Cardiac septum (tissue), 1 donor: ENCODE measurements at places on chromosomes 7 and 10.
A peak's percentile ranks its signal among the peaks of the same experiment; 100 is the strongest.

- no peak for DNase-seq
These were observed 108.9 kb downstream of the RNLS start for GRCh38 chr10:88473989-88474883.

DNA sequence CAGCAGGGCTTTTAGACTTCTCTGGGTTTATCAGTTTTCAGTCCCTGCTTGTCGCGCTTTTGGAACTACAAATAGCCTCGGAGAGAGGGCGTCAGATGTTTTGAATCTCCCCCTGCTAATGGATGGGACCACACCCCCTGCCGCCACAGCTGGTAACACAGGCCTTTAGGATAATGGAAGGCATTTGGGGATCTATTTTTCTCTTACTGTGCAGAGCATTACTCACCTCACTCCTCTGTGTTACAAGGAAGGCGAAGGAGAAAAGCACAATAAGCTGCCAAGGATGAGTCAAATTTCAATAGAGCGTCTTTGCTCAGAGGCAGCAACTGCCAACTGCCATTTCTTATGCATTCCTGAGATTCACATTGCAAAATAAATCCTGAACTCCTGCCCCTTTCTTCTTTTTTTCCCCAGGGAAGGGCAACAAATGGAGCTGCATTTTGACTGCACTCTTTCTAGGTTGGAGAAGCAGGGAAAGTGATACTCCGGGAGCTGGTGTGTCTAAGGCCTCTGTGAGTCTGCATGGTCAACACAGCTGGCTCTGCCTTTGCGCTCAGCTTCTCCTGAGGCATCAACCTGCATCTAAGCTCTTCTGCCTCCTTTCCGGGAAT, 31.5 kb upstream of the SMNDC1 start:
- DNase-seq, result no peak

DNA sequence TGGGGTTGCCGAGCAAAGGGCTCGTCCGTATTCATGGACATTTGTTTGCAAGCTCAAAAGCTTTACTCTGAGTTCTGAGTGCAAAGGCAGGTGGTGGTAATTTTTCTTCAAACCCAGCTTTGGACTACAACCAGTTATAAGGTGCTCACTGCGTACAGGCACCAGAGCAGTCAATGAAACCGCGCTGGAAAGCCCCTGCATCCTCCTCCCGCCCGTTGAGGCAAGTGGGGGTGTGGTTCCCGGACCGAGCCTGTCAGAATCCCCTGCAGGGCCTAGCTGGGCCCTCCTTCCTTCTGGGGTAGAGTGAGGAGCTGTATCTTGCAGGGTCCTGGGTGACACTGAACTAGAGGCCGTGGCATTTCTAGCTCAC, 22.3 kb downstream of the AMZ1 start:
- no peak for DNase-seq

DNA sequence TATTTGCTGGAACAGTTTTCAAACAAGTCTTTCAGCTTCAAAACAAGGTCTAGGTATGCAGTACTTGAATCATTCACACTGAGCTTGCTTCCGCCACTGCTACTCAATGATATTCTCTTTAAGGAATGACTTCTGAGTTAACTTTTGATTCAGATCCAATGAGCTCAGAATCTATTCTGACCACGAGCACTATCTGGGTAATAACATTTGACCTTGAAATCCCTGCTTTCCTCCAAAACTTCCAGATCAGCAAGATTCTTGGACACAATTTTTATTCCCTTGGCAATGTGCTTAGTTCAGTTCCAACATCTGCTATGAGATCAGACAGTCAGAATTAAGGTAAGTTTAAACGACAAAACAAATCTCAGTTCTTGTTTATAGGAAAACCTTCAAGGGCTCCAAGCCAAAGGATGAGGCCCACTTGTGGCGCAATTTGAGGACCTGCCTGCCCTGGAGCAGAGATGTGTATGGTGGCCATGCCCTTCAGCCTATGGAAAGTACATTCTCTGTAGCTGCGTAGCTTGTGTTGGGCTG, 87.2 kb downstream of the RNF216 start:
- no peak for DNase-seq

- no peak for DNase-seq
These were observed 575.6 kb downstream of the ARL4A start for GRCh38 chr7:13262929-13263530.

GRCh38 chr10:86172301-86172700, 194.3 kb downstream of the GRID1 start:
- no peak for DNase-seq

DNA sequence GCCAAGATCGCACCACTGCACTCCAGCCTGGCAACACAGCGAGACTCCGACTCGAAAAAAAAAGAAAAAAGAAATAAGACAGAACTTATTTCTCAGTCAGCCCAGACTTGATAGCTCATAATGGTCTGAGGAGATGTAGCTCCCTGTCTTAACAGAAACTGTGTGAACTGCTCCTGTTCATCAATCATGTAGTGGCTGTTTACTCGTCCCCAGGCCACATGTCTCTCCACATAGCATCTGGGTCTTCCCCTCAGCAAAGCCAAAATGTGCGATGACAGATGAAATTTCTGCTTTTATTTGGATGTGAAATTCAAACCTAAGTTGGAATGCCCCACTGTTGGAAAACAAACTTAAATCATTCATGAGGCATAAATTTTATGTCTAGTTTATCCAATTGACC, 219.0 kb downstream of the CACNA2D1 start:
- DNase-seq, result no peak

- no peak for DNase-seq
These were observed 192.7 kb downstream of the MLLT10 start for GRCh38 chr10:21726601-21727225.

- DNase-seq, result no peak
These were observed 50.8 kb upstream of the FRMD4A start for GRCh38 chr10:14381475-14381874.

- no peak for DNase-seq
These were observed 2.9 kb downstream of the DEPP1 start for GRCh38 chr10:44975431-44976331.

GRCh38 chr7:49885593-49886285, 112.3 kb downstream of the VWC2 start:
- no peak for DNase-seq

- DNase-seq, result peak; percentile 69
These were observed at the start of gene PRKAR1B for GRCh38 chr7:727104-727805. Gene PRKAR1B, minus strand, starts transcription at chr7:727281. Its CDS starts 15,776 bp downstream, at chr7:711505.

DNA sequence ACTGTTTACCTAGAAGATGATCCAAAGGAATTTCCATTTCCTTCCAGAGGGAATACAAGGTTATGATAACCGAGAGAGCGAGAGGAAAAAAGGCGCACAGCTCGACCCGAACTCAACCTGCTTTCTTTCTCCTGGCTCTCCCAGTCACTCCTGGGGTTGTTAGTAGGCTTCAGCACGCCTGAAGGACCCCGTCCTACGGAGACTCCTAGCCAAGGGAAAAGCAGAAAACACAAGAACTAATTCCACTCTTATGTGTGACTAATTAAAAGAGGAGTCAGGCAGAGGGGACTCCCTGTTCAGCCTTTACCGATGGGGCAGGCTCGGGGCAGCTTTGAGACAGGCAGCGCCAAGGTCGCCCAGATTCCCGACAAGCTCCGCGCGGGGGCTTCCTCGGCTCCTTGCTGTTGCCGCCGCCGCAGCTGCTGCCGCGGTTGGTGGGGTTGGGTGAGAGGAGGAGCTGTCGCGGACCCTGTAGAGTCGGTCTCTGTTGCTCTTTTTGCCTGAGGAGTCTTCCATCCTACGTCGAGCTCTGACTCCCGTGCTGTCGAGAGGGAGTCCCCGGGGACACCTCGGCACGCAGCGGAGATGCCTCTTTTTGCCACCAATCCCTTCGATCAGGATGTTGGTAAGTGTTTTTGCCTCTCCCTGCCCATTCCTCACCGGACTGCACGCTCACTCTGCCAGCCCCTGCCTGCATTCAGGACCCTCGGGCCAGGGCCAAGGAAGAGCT, at the start of gene STAM:
Gene STAM (plus strand): TSS at position 397 of the 730 bp plus-strand sequence. CDS start 189 bp downstream, at position 586.
- DNase-seq, result peak; percentile 96
